CD14-positive monocyte (primary cell): ENCODE measurements at places on chromosomes 7 and 10.

DNA sequence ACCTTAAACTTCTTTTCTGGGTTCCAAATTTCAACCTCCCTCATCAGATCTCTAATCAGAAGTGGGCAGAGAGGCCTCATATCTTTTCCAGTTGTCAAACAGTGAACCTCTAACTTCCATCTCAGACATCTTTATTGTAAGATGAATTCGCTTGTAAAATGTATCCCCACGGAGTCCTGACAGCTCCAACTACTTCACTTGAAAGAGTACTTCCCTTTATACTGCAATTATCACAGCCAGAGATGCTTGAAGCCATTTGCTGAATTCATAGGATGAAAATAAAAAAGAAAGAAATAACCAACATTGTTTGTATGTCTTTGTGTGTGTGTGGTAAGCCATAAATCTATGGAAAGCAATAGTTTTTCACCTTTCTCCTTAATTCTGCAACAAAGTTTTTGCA, 175.2 kb downstream of the GRM3 start:
- no peak for DNase-seq

- no peak for DNase-seq
Measured at GRCh38 chr7:45716380-45717203, 142.4 kb downstream of the ADCY1 start.

DNA sequence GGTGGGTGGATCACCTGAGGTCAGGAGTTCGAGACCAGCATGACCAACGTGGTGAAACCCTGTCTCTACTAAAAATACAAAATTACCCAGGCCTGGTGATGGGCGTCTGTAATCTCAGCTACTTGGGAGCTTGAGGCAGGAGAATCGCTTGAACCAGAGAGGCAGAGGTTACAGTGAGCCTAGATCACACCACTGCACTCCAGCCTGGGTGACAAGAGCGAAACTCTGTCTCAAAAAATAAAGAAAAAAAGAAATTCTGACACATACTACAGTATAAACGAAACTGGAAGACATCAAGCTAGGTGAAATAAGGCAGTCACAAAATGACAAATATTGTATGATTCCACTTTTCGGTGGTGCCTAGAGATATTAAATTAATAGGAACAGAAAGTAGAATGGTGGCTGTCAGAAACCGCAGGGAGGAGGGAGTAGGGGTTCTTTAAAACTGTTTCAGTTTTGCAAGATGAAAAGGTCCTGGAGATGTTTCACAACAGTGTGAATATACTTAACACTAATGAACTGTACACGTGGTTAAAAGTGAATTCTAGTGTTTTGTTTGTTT, 23.2 kb downstream of the PILRA start:
- DNase-seq, result peak; percentile 90

- DNase-seq, result peak; percentile 44
Measured at GRCh38 chr7:117127585-117128168, 174.4 kb downstream of the ST7 start.

- DNase-seq, result no peak
Measured at GRCh38 chr7:99092064-99092720, 51.7 kb downstream of the SMURF1 start.

GRCh38 chr10:36534471-36535002, 590.9 kb upstream of the ANKRD30A start:
- no peak for DNase-seq

GRCh38 chr10:88138319-88138848, 275.0 kb downstream of the PTEN start:
- no peak for DNase-seq

- peak; percentile 43 for DNase-seq
Measured at GRCh38 chr7:101173752-101174244, 6.3 kb downstream of the NAT16 start.

GRCh38 chr7:77538281-77539212, 1.5 kb downstream of the PTPN12 start:
- peak; percentile 91 for DNase-seq

GRCh38 chr10:114334301-114334700, 70.0 kb downstream of the AFAP1L2 start:
- no peak for DNase-seq

GRCh38 chr10:131946880-131947279, 34.8 kb downstream of the BNIP3 start:
- no peak for DNase-seq

DNA sequence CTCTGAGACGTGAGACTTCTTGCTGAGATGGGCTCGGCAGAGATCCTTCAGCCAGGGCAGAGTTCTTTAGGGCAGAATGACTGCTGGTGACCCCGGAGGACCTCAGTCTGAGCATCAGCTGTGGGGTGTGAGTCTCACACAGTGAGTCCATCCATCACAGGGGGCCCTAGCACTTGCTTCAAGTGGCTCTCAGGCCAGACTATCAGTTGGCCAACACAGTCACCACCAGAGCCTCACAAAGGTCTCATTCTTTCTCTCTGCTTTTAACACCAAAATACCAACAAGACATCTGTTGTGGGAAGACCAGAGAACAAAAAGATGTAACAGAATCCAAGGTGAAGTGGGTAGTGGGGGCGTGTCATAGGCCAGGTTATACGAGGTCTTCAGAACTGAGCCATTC, 345.6 kb upstream of the NRP1 start:
- DNase-seq, result no peak

GRCh38 chr7:64101943-64102655, 56.9 kb downstream of the ZNF727 start:
- no peak for DNase-seq

DNA sequence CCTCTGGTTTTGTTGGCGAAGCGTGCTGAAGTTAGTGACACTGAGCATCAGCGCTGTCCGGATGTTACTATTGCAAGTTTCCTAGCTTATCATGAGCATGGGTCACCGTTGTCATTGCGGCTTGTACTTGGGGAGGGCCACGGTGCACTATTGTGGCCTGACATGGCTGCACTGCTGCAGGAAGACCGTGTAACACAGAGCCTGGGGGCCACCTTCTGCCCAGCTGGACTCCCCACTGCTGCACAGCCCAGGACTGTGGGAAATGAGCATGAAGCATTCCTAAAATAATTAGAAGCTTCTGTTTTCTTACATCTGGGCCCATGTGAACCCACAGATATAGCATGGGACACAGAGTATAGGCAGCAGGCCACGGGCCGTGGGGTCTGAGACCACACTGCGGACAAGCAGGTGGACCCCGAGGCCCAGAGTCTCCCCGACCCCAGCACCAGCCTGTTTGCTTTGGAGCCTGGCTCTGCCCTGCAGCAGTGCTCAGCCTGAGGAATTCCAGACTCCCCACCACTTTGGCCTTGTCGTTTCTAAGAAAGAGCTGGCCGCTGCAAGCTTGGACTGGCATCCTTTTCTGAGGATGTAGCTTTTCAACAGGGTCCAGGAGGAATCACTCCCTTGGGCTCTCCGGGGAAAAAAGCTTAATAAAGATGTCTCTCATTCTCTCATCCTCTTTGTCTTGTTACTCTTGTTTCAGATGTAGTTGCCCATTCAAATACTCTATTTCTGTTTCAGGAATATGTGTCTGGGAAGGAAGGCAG, 179.2 kb downstream of the CCDC3 start:
- no peak for DNase-seq

- no peak for DNase-seq
Measured at GRCh38 chr7:121079425-121080169, 91.1 kb downstream of the CPED1 start.

- no peak for DNase-seq
Measured at GRCh38 chr10:51675088-51675487, 24.3 kb downstream of the CSTF2T start.

DNA sequence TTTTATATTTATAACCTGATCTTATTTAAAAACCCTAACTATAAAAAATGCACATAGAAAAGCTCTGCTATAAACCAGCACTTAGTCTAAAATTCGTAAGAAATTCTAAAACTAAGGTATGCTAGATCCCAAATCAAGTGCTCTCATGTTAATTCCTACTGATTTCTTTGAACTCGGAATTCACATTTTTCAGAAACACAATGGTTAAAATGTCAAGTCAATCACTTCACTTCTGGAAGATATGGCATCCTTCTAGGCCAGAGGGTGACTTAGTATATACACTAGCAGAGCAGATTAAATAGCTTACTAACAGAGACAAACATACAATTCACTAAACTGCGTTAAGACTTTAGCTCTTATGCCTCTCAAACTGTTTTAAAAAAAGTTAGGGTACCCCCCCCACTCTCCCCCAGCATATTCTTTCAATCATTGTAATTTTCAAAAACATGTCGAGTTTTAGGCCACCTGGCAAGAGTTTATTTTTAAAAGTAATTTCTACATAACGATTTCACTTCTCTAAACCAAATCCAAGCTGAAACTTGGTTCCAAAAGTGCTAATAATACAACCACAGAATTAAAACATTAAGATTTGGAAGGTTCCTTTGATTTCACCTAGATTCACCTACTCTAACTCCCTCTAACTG, 129.4 kb downstream of the NRBF2 start:
- no peak for DNase-seq

- DNase-seq, result no peak
Measured at GRCh38 chr7:127858091-127858914, 172.9 kb downstream of the LRRC4 start.

DNA sequence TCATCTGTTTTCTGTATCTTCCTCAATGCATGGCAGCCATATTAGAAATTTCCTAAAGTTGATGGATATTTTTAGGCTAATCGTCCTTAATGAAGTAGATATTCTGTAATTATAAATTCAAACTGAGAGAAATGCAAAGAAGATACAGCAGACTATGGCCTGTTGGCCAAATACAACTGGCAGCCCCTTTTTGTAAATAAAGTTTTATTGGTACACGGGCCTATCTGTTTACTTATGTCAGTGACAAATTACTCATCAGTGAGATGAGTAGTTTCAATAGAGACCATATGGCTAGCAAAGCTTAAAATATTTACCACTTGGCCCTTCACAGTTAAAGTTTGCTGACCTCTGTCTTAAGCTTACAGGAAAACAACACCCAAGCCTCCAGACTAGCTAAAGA, 112.3 kb downstream of the HTR7 start:
- no peak for DNase-seq

DNA sequence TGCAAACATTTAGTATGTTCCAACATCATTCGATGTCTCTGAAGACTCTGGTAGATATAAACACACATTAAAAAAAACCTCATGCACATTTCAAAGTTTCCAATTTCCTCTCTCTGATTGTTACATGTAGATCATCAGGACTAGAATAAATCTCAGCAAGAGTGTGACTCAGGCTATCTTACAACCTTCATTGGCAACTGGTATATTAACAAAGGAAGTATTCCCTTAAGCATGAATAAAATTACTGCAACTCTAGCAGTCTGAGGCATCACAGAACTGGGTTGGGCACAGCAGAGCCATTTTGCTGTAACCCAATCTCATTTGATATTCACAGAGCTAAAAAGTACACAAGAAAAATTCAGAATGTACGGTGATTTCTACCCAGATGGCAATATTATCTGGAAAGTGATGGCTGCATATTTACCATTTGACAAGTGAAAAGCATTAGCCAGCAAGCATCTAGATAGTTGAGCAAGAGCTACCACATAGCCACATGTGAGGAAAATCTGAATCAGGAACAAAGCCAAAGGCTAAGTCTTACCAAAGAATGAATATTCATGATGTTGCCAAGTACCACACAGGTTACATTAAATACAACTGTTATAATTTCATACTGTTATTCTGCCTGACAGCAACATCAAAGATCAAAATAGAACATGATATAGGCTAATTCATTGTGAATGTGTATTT, 232.2 kb downstream of the CRPPA start:
- DNase-seq, result no peak

- DNase-seq, result no peak
Measured at GRCh38 chr7:151007469-151007898, 16.7 kb downstream of the NOS3 start.

DNA sequence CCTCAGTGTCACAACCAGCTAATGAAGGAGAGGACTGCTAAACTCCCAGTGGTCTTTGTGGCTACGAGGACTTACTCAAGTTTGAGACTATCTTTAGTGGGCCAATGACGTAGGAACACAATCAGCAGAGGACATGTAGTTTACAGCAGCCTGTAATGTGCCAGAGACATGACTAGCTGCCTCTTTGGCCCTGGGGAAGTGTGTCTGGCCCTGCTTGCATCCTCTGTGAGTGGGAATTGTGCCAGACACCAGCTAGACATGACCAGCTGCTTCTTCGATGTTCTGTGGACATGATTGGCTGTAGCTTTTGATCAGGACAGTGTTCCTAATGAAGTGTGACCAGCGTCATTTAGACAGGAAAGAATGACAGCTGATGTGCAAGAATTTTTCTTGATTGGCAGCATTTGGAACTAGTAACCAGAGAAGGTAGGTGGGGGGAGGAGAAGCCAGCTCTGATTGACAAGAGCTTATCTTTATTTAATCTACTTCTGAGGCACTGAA, 141.7 kb downstream of the AUTS2 start:
- no peak for DNase-seq

- no peak for DNase-seq
Measured at GRCh38 chr10:102438374-102438773, 6.0 kb upstream of the CUEDC2 start.

DNA sequence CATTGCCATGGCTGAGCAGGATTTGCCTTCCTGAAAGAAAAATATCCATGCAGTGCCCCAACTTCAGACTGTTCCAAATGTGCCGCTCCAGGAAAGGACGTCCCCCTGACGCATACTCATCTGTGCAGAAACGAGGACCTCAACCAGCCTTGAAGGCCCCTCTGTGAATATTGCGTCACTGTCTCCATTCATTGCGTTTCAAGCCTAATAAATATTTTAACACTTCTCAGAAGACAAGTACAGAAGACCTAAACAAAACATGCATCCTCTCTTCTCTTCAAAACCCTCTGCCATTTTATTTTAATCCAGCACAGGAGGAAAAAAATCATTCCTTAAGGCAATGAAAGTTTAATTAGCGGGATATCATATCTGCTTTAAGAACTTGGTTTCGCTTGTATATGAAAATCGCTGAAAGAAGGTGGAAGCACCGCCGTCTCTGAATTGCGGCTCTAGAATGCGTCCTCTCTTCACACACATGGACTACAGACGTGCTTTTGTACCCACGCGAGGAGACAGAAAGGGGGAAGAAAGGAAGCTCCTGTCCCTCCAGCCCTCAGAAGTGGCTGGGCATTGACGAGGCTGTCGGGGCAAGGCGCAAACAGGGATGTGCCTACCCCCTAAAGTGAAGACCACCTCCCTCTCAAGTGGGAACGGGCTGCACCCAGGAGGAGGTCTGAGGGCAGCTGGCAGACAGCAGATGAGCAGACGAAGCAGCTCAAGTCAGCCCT, 36.8 kb downstream of the RGS10 start:
- DNase-seq, result no peak

GRCh38 chr10:20954519-20954918, 57.4 kb upstream of the NEBL start:
- no peak for DNase-seq

- no peak for DNase-seq
Measured at GRCh38 chr10:32790483-32790882, 167.5 kb downstream of the ITGB1 start.

DNA sequence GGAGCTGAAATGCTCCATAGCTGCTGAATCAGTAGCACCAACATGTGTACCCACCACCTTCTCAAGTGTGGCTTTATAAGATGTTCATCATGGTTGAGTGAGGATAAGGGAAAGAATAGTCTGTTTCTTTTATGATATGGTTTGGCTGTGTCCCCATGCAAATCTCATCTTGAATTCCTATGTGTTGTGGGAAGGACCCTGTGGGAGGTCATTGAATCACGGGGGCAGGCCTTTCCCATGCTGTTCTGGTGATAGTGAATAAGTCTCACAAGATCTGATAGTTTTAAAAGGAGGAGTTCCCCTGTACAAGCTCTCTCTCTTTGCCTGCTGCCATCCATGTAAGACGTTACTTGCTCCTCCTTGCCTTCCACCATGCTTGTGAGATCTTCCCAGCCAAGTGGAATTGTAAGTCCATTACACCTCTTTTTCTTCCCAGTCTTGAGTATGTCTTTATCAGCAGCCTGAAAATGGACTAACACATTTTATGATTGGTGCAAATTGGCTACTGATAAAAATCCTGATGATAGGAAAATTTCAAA, 799.9 kb downstream of the TNS3 start:
- DNase-seq, result no peak

- no peak for DNase-seq
Measured at GRCh38 chr10:105993609-105994008, 1170.9 kb downstream of the SORCS1 start.
